ENCODE measurements at places on chromosomes 2 and 18.

GRCh38 chr2:240920783-240921231 lies 14.7 kb downstream of the CROCC2 start:
- H3K4me1 ChIP-seq, result no peaks in the 10 kb centered on the region
- peaks cover 12% of the 10 kb centered on the region for H3K27me3 ChIP-seq
- H3K36me3 ChIP-seq, result no peaks in the 10 kb centered on the region
- H3K4me3 ChIP-seq, result no peak overlapping the region
- DNase-seq, result no peak

DNA sequence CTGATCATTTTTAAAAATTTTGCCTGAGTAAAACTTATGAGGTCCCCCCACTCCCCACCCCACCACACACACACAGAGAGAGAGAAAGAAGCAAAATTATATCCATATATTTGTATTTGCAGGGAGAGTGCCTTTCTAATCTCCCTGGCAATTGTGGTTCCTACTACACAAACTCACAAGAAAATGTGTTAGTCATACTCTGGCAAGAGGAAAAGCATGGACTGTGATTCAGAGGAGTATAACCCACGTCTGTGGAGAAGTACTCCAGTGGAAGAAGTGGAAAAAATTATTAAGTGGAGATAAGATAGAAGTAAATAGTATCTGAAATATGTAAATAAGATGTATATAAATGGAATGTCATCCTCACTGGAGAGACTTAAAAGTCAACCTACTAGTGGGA lies 114.0 kb downstream of the DSEL start:
- no peaks in the 10 kb centered on the region for H3K4me1 ChIP-seq
- DNase-seq, result no peak
- no peak overlapping the region for H3K4me3 ChIP-seq
- H3K27me3 ChIP-seq, result no peaks in the 10 kb centered on the region
- no peak overlapping the region for H3K27ac ChIP-seq
- no peaks in the 10 kb centered on the region for H3K36me3 ChIP-seq

GRCh38 chr2:32780961-32781360 lies 153.1 kb downstream of the TTC27 start:
- no peaks in the 10 kb centered on the region for H3K36me3 ChIP-seq
- DNase-seq, result peak; percentile 47
- H3K27ac ChIP-seq, result no peak overlapping the region
- H3K27me3 ChIP-seq, result no peaks in the 10 kb centered on the region

DNA sequence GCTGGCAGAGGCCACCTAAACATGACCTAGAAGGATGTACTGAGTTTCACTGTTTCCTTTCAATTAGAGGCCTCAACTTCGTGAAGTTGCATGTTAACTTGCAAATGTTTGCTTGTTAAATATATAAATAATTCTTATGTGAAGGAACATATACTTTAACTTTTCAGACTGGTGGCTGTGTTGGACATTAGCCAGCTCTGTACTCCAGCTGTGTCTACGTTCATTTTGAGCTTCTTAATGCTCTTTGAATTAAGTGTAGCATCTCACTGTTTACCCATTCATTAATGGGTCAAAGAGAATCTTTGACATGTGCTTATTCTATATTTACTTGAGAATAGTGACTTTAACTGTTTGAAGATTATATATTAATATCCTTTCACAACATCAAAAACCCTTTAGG lies 823.2 kb upstream of the ID2 start:
- no peak for DNase-seq
- H3K27ac ChIP-seq, result no peak overlapping the region
- no peaks in the 10 kb centered on the region for H3K4me1 ChIP-seq
- H3K27me3 ChIP-seq, result no peaks in the 10 kb centered on the region

- peaks cover 6% of the 10 kb centered on the region for H3K4me1 ChIP-seq
- no peak for DNase-seq
- no peak overlapping the region for H3K4me3 ChIP-seq
- no peaks in the 10 kb centered on the region for H3K36me3 ChIP-seq
- H3K27ac ChIP-seq, result no peak overlapping the region
Measured at GRCh38 chr2:29535188-29535587, 386.2 kb downstream of the ALK start.

GRCh38 chr2:30348825-30349224 lies 98.2 kb upstream of the LCLAT1 start:
- DNase-seq, result no peak
- H3K36me3 ChIP-seq, result no peaks in the 10 kb centered on the region
- no peak overlapping the region for H3K4me3 ChIP-seq
- H3K27me3 ChIP-seq, result no peaks in the 10 kb centered on the region

GRCh38 chr2:199025146-199025545 lies 432.6 kb downstream of the SATB2 start:
- no peaks in the 10 kb centered on the region for H3K36me3 ChIP-seq
- no peaks in the 10 kb centered on the region for H3K4me1 ChIP-seq
- no peak overlapping the region for H3K4me3 ChIP-seq

- H3K4me3 ChIP-seq, result no peak overlapping the region
- no peak for DNase-seq
- H3K27ac ChIP-seq, result no peak overlapping the region
- no peaks in the 10 kb centered on the region for H3K4me1 ChIP-seq
- no peaks in the 10 kb centered on the region for H3K27me3 ChIP-seq
Measured at GRCh38 chr2:1077911-1078310, 127.3 kb downstream of the SNTG2 start.

Data from cardiac muscle cell (in vitro differentiated cells and primary cell).